ENCODE measurements at places on chromosomes 3 and 15.
A peak's percentile ranks its signal among the peaks of the same experiment; 100 is the strongest.

- DNase-seq, result no peak
These were observed 26.3 kb downstream of the CHST2 start for GRCh38 chr3:143145906-143146305.

DNA sequence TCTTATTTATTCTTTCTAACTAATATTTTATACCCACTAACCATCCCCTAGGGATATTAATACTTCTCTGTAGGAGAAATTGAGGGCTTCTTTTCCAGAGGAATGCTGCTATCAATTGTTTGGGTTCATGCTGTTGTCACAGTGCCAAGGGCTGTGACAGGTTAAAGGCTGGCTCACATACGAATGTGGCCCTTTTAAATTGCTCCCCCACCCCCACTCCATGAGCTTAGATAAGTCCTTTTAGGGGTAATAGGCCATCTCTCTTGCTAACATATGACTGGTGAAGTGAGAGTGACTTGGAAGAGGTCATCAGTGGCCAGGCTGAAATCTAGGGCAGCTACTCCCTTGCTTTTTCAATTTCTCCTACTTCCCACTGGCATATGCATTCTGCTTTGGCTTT, 121.9 kb upstream of the DPH6 start:
- no peak for DNase-seq

- DNase-seq, result no peak
These were observed 49.1 kb upstream of the TPRG1 start for GRCh38 chr3:189122526-189123205.

GRCh38 chr3:143419611-143420010, 300.0 kb downstream of the CHST2 start:
- no peak for DNase-seq

DNA sequence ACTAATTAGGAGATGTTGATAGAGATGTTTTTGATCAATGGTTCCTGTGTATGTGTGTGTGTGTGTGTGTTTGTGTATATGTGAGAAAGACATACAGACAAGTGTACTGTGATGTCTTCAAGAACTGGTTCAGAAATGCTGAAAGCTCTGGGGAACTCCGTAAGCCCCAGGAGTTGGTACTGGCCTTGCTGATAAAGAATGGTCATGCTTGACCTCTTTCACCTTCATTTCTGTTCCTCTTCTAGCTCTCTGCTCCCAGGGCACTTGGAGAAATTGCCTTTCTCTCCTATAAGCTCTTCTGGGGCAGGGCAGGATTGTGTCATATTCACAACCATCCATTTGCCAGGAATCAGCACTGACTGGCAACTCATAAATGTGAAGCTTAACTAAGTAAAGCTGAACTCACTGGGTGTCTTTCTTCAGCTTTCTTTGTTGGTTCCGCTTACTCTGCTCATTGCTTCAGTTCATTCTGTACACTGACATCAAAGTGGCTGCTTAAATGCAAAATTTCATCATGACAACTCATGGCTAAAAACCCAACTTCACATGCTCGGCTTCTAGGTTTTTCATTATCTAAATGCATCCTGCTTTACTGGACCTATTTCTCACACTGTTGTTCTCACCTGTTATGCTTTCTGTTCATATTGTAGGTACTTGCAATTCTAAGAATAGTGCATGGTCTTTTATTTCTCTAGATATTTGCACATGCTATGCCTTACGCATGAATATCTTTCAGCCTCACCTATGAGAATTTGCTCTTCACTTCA, 162.1 kb upstream of the LYSMD4 start:
- no peak for DNase-seq

GRCh38 chr3:125381743-125382142, 6.6 kb upstream of the ZNF148 start:
- DNase-seq, result no peak

DNA sequence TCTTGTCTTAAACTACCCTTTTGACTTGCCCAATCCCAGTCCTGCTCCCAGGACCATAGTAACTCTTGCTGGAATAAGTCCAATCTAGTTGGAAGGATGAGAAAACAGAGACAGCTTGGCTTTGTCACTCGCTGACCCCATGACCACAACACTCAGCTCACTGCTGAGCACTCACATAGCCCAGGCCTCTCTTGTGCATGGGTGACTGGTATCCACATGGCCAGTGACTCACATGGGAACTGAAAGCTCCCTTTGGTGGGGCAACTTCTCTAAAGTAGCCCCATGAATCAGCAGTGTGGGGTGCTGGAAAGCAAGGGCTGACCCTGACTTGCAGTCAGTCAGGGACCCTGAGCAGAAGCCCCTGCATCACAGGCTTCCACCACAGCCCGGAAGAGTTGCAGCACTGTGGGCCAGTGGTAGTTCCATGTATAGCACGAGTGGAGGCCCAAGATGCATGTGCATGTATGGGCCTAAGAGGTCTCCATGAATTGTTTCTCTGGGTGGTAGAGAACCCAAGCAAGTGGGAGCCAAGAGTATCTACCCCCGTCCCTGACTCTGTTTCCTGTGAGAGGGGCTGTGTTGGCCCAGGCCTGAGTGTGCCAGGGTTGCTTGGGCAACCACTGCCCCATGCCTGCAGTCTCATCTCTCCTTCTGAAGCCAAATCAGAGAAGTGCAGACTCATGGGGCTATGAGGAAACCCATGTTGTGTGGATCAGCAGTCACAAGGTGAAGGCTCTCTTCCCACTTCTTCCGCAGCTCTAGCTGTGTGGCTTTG, 62.1 kb upstream of the XCR1 start:
- DNase-seq, result peak; percentile 17

DNA sequence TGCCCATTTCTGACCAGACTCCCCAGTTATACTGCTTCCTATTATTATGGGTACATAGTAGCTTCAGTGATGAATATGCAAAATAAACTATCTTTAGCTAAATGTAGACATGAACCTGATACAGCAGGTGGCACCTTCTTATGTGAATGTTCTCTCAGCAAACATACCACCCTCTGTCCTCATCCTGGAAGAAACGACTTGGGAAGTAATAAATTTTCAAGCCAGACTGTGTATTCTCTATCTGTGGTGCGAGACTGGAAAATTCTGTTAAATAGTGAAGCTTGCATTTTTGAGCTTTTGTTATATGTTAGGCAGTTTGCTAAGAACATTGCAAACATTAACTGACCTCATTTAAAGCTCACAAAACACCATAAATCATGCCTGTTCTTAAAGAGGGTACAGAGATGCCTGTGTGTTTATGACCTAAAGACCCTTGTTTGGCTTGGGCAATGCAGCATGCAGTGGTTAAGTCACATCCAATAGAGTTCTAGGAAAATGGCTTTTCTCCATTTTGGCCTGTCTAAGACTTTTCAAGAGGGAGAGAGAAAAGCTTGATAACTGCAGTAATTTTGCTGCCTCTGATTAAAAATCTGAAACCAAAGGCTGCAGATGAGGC, 287.1 kb downstream of the NEK10 start:
- no peak for DNase-seq

DNA sequence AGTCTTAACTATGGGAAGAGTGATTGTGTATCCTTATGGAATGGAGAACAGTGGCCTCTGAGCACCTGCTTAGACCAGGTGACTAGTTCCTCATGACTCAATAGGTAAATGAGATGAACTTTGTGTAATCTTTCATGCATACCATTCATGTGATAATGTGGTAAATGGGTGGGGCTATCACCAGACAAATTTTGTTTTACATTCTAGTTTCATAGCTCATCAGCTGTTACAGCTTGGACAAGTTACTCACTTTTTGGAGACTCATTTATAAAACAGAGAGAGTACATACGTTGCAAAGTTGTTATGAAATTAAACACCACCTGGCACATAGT, 103.7 kb upstream of the TGFBR2 start:
- no peak for DNase-seq

GRCh38 chr15:39892418-39892817, 27.6 kb downstream of the GPR176 start:
- DNase-seq, result no peak

DNA sequence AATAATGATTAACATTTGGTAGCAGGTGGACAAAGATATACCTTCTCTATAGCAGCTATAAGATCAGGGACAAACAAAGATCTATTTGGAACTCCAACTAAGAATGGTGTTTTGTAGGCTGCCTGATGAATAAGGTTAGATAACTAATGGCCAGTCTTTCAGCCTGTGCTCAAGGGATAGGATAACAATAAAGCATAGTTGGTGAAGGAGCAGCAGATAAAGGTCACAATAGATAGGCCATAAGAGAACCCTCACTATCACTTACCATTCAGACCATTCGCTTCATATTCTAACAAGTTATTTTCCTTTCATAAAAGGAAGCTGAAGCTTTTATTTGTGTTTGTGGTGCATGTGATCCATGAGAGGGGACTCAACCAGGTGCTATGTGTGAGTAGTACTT, 19.8 kb downstream of the EPM2AIP1 start:
- no peak for DNase-seq

- DNase-seq, result no peak
These were observed 46.6 kb upstream of the CTSH start for GRCh38 chr15:78991476-78991875.

GRCh38 chr3:69944931-69945493, 54.5 kb upstream of the SAMMSON start:
- DNase-seq, result no peak

- no peak for DNase-seq
These were observed at the start of gene TM4SF1 for GRCh38 chr3:149377408-149378364. TSS of gene TM4SF1 (minus strand) at chr3:149377649. CDS start at chr3:149377547, 102 bp downstream.

GRCh38 chr3:56573501-56573900, 16.5 kb downstream of the CCDC66 start:
- DNase-seq, result no peak

- DNase-seq, result no peak
These were observed 63.3 kb downstream of the SENP2 start for GRCh38 chr3:185649414-185649813.

- DNase-seq, result no peak
These were observed 248.8 kb downstream of the C3orf38 start for GRCh38 chr3:88398581-88398980.

DNA sequence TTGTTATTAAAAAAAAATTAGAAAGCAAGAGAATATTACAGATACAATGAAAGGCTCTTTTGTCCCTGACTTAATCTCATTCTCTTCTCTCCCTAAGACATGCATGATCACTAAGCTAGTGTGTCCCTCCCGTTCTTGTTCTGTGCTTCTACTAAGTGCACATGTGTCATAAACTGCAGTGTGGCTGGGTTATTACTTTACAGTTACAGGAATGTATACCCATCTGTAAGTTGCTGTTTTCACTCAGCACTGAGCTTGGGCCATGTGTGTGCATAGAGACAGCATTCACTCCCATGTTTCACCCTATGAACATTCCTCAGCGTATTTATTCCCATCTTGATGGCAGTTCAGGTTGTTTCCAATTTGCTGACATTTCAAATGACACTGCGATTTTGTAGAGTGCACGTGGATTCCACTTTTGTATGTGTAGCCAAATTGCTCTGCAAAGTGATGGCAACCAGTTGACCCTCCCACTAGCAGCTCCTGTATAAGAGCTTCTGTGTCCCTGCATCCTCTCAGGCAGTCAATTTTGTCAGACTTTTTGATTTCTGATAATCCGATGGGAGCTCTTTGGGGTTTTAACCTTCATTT, 145.8 kb upstream of the UBE2E1 start:
- no peak for DNase-seq

- no peak for DNase-seq
These were observed 79.7 kb downstream of the WNT5A start for GRCh38 chr3:55407426-55407820.

- no peak for DNase-seq
These were observed 29.7 kb upstream of the LHFPL4 start for GRCh38 chr3:9583371-9583770.

GRCh38 chr3:156772588-156773206, 53.5 kb upstream of the LEKR1 start:
- DNase-seq, result no peak

DNA sequence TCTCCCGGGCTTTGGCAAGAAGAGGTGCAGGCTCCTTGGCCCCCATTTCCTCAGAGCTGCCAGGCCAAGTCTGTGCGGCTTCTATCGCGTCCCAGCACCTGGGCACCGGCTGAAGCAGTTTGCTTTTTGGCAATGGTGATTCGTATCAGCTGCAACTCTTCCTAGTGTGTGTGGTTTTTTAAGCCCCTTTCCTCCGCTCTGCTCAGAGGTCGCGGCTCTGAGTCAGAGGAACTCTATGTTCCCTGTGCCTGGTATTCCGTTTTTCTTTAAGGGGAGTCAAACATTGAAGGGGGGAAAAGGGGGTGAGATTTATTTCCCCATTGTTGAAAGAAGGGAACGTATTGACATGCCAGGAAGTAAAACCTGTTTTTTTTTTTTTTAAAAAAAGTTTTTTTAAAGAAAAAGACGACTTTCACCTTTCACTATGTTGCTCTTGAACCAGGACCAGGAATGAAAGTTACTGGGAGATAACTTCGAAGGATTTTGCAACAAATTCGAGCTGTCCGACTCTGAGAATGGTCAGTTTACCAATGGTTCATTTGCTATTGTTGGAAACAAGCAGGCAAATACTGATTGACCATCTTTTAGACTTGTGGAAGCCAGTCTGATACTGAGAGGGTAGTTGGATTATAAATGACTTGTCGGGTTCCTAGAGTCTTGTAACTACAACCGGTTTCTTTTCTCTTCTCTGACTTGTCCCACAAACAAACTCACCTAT, 1.1 kb downstream of the ARMC8 start:
- DNase-seq, result peak; percentile 12

GRCh38 chr3:45355351-45355750, 33.0 kb upstream of the LARS2 start:
- no peak for DNase-seq

GRCh38 chr3:183490653-183491052, 62.2 kb upstream of the MCF2L2 start:
- DNase-seq, result no peak

GRCh38 chr15:101439285-101439919, 50.1 kb downstream of the PCSK6 start:
- no peak for DNase-seq

DNA sequence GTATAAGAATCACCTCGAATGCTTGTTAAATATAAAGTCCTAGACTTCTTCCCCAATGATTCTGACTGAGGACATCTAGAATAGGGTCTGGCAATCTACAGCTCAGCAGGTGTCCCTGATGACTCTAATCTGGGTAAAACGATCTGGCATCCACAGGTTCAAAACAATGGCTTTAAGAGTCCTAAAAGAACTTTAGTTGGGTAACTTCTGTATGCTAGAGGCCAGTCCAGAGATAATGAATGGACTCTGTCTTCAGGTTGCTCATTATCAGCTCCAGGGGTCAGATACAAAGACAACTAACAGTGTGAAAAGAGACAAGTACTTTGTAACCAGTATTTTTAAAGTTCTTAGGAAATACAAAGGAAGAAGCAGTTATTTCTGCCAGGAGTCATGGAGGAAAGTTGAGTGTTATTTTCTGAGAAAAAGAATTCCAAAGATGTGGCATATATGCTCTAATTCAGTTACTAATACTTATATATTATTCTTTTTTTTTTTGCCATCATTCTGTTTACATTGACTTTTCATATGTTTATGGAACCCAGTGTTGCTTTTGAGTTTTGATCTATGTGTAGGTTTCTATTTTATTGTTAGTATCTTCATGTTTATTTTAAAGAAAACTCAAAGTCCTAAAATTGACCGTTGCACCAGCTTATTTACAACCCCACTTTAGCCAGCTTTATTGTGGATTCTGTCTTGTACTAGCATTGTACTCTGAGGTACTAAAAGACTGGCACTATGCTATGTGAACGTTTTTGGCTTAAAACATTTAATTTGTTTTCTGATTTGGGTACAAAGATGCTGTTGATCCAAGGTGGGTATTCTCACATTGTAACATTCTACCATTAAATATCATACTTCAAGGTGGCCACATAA, 3.1 kb upstream of the GPR15 start:
- no peak for DNase-seq
